ENCODE measurements at places on chromosomes 4 and X.

DNA sequence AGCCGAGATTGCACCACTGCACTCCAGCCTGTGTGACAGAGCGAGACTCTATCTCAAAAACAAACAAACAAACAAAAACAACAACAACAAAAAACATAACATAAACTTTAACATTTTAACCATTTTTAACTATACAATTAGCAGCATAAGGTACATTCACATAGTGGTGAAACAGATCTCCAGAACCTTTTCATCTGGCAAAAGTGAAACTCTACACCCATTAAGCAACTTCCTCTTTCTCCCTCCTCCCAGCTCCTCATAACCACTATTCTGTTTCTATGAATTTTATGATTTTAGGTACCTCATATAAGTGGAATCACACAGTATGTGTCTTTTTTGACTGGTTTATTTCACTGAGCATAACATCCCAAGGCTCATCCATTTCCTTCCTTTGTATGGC is 103.6 kb downstream of the FAM13A start:
- DNase-seq, result no peak

- DNase-seq, result no peak
Observed at GRCh38 chr4:73902817-73903547, 33.8 kb downstream of the CXCL1 start.

DNA sequence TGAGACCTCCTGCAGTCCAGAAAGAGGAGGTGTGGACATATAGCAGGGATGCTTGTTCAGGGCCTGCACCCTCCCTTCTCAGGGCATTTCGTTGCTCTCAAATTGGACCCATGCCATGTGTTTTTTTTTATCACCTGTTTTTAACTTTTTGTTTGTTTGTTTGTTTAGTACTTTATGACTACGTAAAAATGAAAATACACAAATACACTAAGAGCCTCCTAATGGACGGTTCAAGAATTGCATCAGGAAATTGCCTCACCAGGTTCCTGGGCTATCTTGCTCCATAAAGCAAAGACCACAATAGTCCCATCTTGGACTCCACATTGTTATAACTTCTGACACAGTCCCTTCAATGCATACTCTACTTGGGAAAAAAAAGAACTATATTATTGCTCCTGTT is 1685.9 kb upstream of the TENM3 start:
- DNase-seq, result no peak

DNA sequence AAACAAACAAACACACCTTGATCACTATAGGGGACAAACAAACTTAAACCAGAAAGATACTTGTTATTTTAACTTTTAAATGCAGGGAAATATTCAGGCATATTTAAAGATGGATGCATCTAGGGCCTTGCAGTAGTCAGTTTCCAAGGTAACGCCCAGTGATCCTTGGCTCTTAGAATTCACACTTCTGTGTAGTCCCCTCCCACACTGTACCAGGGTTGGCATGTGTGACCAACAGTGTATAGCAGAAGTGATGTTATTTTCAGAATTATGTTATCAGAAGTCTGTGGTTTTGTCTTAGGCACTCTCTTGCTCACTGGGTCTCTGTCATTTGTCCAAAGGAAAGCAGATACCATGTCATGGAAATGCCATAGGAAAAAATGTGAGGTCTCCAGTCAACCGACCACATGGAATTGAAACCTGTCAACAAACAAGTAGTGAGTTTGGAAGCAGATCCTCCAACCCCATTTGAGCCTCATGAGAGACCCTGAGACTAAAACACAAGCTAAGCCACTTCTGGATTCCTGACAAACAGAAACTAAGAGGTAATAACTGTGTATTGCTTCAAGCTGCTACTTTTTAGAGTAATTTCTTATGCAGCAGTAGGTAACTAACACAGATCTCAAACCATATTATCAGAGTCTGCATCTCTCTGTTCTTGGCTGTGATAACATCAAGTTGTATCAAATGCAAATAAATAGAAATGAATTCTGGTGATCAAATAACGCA is 670.3 kb downstream of the KCTD8 start:
- no peak for DNase-seq

GRCh38 chr4:87543835-87544461 is 14.8 kb upstream of the SPARCL1 start:
- no peak for DNase-seq

- no peak for DNase-seq
Observed at GRCh38 chrX:111259559-111259958, 10.7 kb downstream of the CAPN6 start.

GRCh38 chr4:37816719-37817118 is 9.8 kb upstream of the PGM2 start:
- DNase-seq, result no peak

GRCh38 chrX:155334486-155335336 is at the start of gene CLIC2:
CLIC2 (minus strand) TSS chrX:155334614; CDS start chrX:155334427, 187 bp downstream.
- no peak for DNase-seq

GRCh38 chrX:11968991-11969390 is 169.3 kb upstream of the FRMPD4 start:
- no peak for DNase-seq

- no peak for DNase-seq
Observed at GRCh38 chr4:10158333-10158942, 41.8 kb upstream of the WDR1 start.

- DNase-seq, result no peak
Observed at GRCh38 chr4:33407496-33407895, 2687.3 kb downstream of the PCDH7 start.

DNA sequence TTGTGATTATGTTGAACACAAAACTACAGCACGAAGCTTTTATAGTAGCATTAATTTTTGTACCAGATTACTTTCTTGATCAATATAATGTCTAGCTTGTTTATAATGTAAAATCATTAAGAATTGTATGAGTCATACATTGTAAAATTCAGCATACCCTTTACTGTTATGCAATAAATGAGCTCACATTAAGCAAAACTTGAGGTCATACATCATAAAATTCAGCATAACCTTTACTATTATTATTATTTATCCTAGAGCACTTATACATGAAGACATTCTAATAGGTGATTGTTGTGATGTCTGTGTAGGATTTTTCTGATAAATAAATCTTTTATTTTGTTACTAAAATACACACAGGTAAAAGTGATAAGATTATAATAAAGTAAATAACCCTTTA is 49.4 kb downstream of the DTHD1 start:
- DNase-seq, result no peak

- peak; percentile 2 for DNase-seq
Observed at GRCh38 chr4:118849867-118850487, 14.1 kb upstream of the SEC24D start.

GRCh38 chr4:129326571-129327460 is 230.9 kb downstream of the C4orf33 start:
- DNase-seq, result no peak

GRCh38 chr4:173211838-173212237 is 43.2 kb downstream of the GALNT7 start:
- DNase-seq, result no peak

GRCh38 chr4:130808492-130808891 is 1712.5 kb downstream of the C4orf33 start:
- DNase-seq, result no peak

GRCh38 chr4:5003372-5003857 is 15.8 kb downstream of the CYTL1 start:
- no peak for DNase-seq

- no peak for DNase-seq
Observed at GRCh38 chr4:34534916-34535315, 1709.4 kb downstream of the ARAP2 start.

GRCh38 chrX:55813150-55813549 is 95.6 kb downstream of the RRAGB start:
- no peak for DNase-seq

- DNase-seq, result no peak
Observed at GRCh38 chr4:3376266-3376665, 65.5 kb upstream of the HGFAC start.

- no peak for DNase-seq
Observed at GRCh38 chr4:89273741-89274141, 33.9 kb downstream of the GPRIN3 start.

DNA sequence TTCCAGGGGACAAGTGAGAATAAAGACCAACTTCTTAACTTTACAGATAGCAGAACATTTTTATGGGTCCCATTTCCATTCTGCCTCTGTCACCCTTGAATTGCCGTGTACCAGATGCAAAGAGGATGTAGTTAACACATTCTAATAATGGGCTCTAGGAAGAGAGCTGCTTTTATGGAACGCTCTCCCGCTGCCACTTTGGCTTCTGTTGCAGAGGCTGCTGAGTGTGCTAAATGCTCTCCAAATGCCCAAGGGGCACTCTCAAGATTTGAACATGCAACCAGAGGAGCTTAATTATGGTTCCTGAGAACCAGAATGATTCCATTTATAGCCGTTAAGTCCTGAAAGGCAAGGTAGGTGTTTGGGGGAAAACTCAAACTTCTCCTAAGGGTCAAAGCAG is 28.1 kb upstream of the GPC3 start:
- no peak for DNase-seq

GRCh38 chr4:147590249-147590920 is 26.8 kb upstream of the TMEM184C start:
- DNase-seq, result peak; percentile 10

DNA sequence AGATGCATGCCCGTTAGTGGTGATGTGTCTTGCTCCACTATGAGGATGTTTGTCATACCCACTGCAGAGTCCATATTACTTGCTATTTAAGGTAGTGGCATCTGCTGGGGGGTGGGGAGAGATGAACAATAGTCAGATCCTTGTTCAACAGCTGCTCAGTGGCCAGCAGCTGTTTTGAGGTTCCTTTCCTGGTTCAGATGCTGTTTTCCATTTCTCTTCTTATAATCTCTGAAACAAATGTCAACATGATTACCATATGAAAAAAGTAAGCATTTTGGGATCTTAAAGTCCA is 1567.9 kb upstream of the TENM3 start:
- DNase-seq, result no peak
